KBM-7 (cell line): ENCODE measurements at places on chromosomes 13 and 19.

- DNase-seq = no peak
Measured at GRCh38 chr13:74675182-74675581, 541.0 kb upstream of the KLF12 start.

- DNase-seq = no peak
Measured at GRCh38 chr13:49082653-49083536, 107.2 kb downstream of the FNDC3A start.

GRCh38 chr19:1647501-1648458, 4.6 kb downstream of the TCF3 start:
- DNase-seq = no peak

DNA sequence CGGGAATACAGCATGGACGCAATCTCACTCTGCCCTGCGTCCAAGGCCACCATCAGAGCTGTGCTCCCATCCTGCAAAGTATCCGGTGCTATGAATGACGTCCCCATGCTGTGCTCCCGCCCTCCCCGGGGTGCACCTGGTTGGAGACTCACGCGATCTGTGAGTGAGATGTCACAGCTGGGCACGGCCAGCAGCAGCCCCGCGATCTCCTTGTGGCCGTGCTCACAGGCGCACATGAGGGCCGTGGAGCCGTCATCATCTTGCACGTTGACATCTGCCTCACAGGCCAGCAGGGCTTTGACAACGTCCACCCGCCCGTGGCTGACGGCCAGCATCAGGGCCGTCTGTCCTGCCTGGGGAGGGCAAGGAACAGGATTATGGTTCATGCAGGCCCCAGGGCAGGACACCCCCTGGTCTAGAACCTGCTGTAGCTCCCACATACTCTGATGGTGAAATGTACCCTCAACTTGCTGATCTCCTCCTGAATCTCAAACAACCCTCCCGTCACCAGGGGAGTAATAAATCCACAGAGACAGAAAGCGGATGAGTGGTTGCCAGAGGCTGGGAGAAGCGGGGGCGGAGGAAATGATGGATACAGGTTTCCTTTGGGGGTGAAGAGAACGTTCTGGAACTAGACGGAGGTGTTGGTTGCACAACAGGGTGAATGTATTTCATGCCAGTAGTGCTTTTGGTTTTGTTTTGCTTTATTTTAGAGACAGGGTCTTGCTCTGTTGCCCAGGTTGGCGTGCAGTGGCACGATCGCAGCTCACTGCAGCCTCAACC, 14.5 kb upstream of the SPC24 start:
- no peak for DNase-seq

- DNase-seq = no peak
Measured at GRCh38 chr13:113536461-113537110, 46.1 kb upstream of the DCUN1D2 start.

- DNase-seq = peak; percentile 66
Measured at GRCh38 chr19:16527971-16528521, 14.2 kb downstream of the CHERP start.

GRCh38 chr13:98916403-98916802, 61.5 kb downstream of the DOCK9 start:
- no peak for DNase-seq
